ENCODE measurements at places on chromosomes 7 and 10.

- DNase-seq, result no peak
Measured at GRCh38 chr7:30824821-30825720, 53.9 kb downstream of the MINDY4 start.

DNA sequence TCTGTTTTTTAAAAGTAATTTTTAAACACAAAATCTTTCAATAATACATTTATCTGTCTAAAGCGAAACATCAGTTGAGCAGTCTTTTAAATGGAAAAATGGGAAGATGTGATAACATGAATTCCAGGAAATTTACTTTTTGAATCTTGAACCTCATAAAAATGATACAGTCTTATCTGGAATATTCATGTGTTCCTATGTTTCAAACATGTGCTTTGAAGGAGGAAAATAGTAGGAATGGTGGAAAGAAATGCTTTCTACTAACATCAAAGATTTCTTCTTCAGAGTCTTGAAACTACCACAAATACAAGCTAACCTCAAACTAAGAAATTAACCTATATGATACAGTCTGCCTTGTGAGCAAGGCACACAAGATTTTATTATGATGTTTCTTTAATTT is 317.5 kb upstream of the SEMA3A start:
- no peak for DNase-seq

DNA sequence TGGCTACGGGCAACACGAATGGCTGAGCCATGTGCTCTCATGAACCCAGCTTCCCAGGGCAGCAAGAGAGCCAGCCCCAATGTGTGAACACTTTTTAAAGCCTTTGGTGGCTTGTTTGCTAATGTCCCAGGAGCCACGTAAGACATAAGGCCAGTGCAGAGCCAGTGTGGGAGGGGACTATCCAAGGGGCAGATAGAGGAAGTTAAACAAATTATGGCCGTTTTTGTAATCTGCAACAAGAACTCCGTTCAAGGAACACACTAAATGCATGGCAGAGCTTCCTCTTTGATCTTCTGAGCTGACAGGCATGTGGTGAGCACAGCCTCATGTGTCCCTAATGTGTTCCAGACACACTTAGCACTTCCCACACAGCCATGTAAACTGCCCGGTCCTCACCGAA is 133.3 kb downstream of the TEX36 start:
- DNase-seq, result no peak

GRCh38 chr10:89985446-89985845 is 284.1 kb downstream of the KIF20B start:
- no peak for DNase-seq

GRCh38 chr7:84605301-84605700 is 410.7 kb upstream of the SEMA3A start:
- no peak for DNase-seq

DNA sequence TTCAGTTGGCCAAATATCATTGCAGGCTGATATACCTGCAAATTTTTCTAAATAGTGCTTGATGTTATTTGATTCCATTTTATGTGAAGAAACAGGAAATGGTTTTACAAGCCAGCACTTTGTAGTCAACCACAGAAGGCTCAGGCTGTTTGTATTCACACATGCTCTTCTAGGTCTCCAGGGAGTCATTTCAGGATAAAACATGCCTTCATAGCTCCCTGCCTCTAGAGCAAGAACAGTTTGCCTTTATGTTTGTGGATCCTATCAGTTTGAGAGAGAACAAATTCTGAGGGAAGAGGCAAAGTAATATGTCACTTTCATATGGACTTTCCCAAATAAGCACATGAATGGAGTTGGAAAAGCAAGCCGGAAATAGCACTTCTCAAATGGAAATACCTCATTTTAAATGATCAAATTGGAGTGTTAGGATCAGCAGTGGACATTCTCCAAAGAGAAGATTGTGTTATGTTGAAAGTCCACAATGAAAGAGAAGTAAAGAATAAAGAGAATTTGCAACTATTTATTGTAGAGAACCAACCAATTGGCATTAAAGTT is 277.6 kb downstream of the KCND2 start:
- no peak for DNase-seq

- no peak for DNase-seq
Measured at GRCh38 chr7:105602325-105603305, 21.3 kb upstream of the EFCAB10 start.

DNA sequence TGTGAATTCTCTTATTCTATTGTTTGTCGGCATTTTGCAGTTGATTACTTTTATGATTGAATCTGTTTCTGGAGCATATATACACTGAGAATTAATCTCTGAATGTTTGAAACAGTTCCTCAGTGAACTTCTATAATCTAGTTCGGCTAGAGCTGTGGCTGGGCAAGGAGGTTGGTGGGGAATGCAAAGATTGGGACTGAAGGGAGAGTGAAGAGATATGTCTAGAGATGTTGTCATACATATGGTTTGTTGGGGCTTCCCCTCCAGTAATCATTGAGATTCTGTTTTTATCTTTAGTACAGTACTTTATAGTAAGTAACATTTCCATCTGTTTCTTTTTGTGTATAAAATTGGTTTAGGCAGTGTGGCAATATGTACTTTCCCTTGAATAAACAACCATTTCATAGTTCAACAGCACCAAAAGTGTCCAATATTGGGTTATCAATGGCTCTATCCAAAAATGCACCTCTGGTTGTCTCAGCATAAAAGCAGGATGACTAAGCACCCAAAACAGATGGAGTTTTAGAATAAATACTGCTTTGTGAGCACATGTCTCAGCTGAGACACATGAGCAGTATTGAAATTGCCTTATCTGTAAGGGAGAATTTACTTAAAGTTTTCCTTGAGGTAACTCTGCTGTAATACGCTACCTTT is 36.7 kb downstream of the WAC start:
- no peak for DNase-seq

- no peak for DNase-seq
Measured at GRCh38 chr10:109882251-109883057, 40.9 kb downstream of the XPNPEP1 start.

DNA sequence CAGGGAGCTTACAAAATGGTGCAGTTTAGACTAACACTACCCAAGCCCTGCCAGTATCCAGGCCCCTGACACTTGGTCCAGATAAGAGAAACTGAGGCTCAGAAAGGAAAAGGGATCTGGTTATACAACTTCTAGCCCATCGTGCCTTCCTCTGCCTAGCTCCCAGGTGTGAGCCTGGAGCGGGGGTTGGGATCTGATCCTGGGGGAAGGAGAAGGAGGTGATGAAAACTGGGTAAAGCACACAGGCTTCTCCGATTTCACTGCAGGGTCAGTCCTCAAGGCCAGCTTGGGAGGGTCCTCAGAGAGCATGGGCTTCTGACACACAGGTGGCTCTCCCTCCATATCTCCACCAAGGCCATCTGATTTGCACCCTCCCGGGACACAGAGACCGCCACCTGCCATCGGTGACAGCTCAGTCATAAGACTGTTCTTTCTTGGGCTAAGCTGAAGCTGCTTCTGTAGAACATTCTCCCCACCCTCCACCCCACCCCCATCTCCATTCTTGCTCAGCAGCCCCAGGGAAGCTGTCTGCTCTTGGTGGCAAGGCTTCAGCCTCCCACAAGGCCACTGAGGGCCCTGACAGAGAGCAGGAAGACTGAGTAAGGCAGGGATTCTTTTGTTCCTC is 16.4 kb downstream of the SRRM3 start:
- no peak for DNase-seq

- DNase-seq, result no peak
Measured at GRCh38 chr10:122020226-122020625, 31.3 kb downstream of the TACC2 start.

DNA sequence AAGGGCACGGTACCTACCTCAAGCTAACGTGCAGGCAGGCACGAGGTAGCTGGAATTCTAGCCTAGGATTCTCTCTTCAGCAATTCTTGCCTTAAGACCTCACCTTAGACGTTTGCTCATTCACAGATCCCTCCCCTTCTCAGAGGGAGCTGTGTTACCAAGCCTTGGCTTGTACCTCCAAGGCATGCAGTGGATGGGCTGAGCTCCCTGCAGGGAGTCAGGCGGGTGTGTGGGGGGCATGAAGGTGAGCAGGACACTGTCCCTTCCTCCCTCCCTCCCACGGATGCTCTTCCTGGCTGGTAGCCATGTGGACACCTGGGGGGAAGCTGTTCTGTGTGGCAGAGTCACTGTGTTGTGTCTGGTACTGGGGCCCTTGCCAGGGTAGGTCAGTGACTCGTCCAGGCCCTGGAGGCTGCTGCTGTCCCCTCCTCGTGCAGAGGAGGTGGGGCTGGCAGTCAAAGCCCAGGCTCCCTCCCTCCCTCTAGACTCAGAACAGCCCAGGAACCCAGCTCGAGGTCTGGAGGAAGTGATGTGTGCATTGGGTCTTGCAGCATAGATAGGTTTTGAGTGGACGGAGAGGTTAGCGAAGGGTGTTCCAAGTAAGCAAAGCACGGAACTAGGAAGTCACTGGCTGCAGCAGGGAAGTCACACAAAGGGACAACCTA is 222.2 kb upstream of the SH2B2 start:
- DNase-seq, result no peak

DNA sequence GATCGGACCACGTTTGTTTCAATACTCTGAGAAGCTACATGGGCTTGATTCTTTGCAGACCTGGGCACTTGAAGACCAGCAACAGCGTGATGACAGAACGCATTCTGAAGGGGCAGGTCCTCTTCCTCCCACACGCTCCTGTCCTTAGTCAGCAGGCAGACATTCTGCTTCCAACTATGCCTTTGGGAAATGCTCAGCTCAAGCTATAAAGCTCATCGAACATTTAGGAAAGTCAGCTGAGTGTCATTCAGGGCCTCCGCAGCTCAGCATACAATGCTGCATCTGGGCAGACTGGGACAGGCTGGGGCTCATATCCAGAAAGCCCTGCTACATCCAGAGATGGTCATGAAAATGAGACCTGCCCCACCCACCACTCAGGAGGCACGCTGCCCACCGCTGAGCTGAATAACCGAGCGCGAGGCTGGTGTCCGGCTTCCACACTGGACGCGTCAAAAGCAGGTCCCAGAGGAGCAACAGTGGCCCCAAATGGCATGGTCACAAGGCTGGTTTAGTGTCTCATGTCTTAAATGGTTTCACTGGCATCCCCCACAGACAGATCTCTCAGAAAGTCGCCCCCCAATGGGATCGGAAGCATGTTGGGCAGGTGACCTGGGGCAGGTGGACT is 274.0 kb downstream of the DNAJB6 start:
- no peak for DNase-seq

DNA sequence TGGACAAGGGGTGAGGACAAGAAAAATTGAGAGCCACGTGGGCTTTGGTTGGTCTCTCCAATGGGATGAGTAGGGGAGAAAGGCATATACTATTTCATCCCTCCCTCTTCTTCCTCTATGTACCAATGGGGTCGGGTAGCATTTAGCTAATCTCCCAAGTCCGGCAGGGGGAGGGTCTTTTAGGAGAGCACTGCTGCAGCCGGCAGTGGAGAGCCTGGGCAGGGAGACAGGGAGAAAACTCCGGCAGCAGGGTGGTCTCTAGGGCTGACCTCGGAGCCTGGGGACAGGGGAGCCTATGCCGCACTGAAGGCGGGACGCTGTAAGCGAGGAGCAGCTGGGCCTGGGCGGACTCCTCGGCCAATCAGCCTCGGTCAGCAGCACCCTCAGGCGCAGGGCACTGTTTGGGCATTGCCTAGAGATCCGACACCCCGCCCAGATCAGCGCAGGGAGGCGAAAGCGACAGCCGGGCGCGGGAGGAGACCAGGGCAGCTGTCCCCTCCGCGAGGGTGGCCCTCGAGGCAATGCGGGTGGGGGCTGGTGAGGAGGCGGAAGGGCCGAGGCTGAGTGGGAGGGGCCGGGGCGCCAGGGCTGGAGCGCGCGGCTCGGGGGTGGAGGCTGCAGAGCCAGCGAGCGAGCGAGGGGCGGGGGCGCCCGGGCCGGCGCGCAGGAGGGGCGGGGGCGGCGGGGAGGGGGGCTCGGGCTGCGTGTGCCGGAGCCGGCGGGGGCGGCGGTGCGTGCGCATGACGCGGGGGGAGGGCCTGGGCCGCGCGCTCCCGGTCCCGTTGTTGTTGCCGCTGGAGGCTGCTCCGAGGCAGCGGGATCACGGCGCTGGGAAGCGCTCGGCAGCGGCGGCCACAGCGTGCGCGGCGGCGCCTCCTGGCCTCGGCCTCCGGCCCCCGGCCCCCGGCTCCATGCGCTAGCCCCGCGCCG is at the start of gene AGAP3:
AGAP3 (plus strand) TSS at position 785 of the 930 bp plus-strand sequence. CDS start 267 bp downstream, outside the sequence.
- DNase-seq, result peak; percentile 77

- DNase-seq, result no peak
Measured at GRCh38 chr7:102432442-102433218, 745 bp upstream of the ORAI2 start.

GRCh38 chr10:28181478-28182096 is 121.3 kb downstream of the MPP7 start:
- no peak for DNase-seq

- DNase-seq, result peak; percentile 34
Measured at GRCh38 chr7:4738711-4739527, 36.5 kb upstream of the AP5Z1 start.

DNA sequence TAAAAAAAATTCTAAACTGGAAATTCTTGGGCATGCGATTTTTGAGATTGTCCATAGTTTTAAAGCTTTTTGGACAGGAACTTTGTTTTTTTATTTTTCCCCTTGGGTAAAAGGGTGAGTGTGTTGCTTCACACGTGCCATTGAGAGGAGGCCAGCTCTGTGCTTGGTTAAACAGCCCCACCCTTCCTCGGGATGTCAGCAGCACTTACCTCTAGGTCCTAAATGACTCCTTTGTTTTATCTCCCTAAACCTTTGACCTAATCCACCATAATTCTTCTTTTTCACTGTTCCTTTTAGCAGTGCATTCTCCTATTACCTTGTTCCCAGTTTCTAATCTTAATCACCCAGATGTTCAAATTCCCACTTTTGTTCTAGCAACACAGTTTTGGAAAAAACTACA is 83.5 kb downstream of the SEMA3D start:
- DNase-seq, result no peak

GRCh38 chr10:119859420-119860258 is 13.0 kb downstream of the MCMBP start:
- DNase-seq, result peak; percentile 24

DNA sequence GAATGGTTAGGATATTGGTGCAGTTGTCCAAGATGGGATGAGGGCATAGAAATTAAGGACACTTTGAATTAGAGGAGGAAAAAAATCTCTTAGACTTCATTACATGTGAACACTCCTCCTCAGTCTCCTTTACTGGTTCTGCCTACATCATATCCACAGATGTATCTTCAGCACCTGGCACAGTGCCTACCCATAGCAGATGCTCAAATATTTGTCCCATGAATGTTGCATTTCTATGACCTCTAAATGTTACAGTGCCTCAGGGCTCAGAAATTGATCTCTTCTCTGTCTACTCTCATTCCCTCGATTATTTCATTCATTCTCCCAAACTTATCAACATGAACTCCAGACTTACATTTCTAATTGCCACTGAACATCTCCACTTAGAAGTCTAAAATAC is 17.1 kb downstream of the CNNM1 start:
- no peak for DNase-seq

GRCh38 chr10:78626471-78626870 is 442.3 kb upstream of the ZMIZ1 start:
- no peak for DNase-seq

- DNase-seq, result no peak
Measured at GRCh38 chr7:92567460-92567859, 22.7 kb downstream of the FAM133B start.

GRCh38 chr10:69067189-69067588 is 20.7 kb upstream of the SRGN start:
- DNase-seq, result no peak
